ENCODE measurements at places on chromosomes 4 and X. TPM values are rescaled to one million over a fixed set of nuclear protein-coding genes. Genes with fewer than 3 reads are reported as not detected.

DNA sequence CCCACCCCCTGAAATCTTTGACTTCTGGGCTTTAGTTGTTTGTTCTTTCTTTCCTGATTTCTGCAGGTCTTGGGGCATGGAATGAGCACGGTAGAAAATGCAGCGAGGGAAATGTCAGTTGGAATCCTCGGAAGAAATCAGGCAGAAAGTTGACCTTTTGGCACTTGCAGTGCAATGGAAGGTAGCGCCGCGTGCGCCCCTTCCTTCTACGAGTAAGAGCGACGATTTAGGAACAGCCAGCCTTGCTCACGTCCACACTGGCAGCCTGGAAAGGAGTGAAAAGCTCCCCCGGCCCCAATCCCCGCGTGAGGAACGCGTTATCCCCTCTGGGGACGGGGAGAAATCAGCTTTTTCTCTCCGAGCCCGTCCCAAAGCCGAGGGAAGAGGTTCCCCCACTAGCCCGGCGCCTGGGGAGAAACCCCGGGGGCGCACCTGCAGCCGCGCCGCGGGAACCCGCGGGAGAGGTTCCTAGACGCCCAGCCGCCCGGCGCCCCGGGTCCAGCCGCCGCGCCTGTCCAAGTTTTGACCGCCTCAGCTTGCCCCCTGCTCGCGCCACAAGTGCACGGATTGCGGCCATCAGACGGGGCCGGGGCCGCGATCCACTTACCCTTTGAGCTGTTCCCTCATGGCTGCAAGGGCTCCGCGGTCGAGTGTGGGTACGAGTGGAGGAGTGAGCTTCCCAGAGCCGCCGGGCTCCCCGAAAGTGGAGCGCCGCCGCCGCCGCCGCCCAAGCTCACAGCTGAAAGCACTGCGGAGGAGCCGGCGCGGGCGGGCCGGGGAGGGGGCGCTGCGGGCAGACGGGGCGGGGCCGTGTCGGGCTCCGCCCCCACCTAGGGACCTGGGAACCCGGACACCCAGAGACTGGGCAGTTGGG lies 194.6 kb upstream of the FTHL17 start:
- peak; percentile 45 for DNase-seq

- DNase-seq: peak; percentile 80
These were observed 20.2 kb downstream of the WDR1 start for GRCh38 chr4:10096201-10096977.

- no peak for DNase-seq
These were observed 106.9 kb downstream of the FAM53A start for GRCh38 chr4:1576961-1577821.

- no peak for DNase-seq
These were observed 69.3 kb downstream of the HHIP start for GRCh38 chr4:144715230-144715629.

DNA sequence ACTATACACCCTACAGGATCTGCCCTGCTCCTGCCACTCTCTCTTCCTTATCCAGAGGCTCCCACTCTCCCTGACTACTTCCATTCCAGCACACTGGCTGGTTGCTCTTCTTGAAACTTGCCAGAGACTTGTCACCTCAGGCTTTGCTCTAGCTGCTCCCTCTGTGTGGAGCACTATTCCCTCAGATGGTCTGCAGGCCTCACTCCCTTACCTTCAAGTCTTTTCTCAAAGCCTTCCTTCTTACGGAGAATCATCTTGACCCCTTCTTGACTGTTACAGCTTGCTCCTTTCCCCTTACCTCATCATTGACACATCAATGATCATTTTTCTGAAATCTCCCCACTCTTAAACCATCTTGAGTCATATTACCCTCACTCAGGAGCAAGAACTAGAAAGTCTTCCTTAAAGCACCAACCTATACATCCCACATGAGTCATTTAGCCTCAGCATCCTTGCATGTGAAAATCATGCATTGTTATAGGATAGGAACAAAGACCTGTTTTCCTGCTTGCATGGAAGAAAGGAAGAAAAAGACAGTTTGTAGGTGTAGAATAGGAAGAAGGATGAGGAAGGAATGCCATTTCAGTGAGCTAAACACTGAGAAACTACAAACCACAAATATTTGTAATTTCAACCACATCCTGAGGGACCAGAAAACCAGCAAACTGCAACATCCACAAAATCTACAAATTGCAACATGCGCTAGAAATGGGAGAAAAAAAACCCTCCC lies 55.7 kb downstream of the ANTXR2 start:
- no peak for DNase-seq

GRCh38 chrX:24902806-24903205 lies 113.0 kb downstream of the ARX start:
- peak; percentile 3 for DNase-seq

DNA sequence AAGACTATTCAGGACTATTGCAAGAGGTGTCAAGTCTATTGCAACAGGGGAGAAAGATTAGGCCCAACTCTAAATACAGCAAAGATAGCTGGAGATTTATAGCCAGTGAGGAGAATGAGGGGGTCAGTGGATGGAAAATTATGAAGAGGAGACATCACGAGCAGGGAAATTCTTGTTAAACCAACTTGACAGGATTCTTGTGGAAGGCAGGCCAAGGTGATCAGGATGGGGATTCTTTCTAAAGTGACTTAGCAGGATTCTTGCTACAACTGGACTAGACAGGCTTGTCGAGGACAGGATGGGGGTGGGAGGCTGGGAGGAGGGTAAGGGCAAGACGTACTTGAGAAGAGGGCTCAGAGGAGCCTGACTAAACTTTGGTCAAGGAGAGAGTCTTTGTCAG lies 89.0 kb downstream of the PHEX start:
- DNase-seq: no peak

DNA sequence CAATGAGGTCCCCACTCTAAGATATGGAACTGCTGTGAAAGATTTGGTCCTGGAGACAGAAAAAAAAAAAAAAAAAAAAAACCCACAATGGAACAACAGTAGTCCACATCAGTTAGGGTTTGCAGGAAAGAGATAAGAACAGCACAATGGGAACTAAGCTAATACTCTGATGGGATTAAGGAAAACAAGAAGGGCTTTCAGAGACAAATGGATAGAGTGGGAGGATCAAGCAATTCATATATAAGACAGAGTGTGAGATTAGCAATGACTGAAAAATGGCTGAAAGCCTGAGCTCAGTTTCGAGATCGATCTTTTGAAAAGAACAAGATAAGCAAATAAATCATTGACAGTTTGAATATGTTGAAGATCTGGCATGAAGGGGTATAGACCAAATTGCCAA lies 188.4 kb upstream of the TRPC5 start:
- no peak for DNase-seq

GRCh38 chrX:129158505-129158904 lies 364.8 kb downstream of the SMARCA1 start:
- DNase-seq: no peak

DNA sequence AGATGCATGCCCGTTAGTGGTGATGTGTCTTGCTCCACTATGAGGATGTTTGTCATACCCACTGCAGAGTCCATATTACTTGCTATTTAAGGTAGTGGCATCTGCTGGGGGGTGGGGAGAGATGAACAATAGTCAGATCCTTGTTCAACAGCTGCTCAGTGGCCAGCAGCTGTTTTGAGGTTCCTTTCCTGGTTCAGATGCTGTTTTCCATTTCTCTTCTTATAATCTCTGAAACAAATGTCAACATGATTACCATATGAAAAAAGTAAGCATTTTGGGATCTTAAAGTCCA lies 1567.9 kb upstream of the TENM3 start:
- no peak for DNase-seq

GRCh38 chr4:141957416-141957815 lies 321.0 kb downstream of the IL15 start:
- DNase-seq: no peak

MAGEA11 gene
- not detected for total RNA-seq

AWAT1 gene
- total RNA-seq: not detected

LONRF3 gene
- total RNA-seq: 25.2 TPM

NPY1R gene
- total RNA-seq: 0.09 TPM

PCSK1N gene
- 0.42 TPM for total RNA-seq

PDGFC gene
- 47.3 TPM for total RNA-seq

TRIML2 gene
- total RNA-seq: not detected

All from dermis blood vessel endothelial cell (primary cell).